Activated naive CD8-positive, alpha-beta T cell treated with anti-CD3 and anti-CD28 coated beads for 36 hours (primary cell): ENCODE measurements at places on chromosomes 6 and 20. TPM values are rescaled to one million over a fixed set of nuclear protein-coding genes. Genes with fewer than 3 reads are reported as not detected.

TREM1 gene
- total RNA-seq = not detected

FAXC gene
- not detected for total RNA-seq

CYB5R4 gene
- total RNA-seq = 32.1 TPM

DEFB132 gene
- not detected for total RNA-seq

CRISP2 gene
- total RNA-seq = not detected

C20orf141 gene
- total RNA-seq = not detected

BCAS4 gene
- total RNA-seq = 28.9 TPM

FOXP4 gene
- total RNA-seq = 11.3 TPM

NHSL1 gene
- 0.76 TPM for total RNA-seq

GGTLC1 gene
- not detected for total RNA-seq

MEI4 gene
- 0.04 TPM for total RNA-seq

DNA sequence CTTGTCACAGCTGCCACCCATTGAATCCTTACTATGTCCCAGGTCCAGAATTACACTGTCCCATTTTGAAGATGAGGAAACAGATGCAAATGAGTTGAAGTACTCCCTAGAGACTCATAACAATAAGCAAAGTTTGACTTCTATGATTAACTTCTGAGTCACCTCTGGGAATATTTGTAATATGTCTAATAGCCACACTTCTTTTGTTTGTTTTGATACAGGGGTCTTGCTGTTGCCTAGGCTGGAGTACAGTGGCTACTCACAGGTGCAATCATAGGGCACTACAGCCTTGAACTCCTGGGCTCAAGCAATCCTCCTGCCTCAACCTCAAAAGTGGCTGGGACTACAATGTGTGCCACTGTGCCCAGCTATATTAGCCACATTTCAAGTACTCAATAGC, 11.4 kb upstream of the SOX12 start:
- DNase-seq = no peak

DNA sequence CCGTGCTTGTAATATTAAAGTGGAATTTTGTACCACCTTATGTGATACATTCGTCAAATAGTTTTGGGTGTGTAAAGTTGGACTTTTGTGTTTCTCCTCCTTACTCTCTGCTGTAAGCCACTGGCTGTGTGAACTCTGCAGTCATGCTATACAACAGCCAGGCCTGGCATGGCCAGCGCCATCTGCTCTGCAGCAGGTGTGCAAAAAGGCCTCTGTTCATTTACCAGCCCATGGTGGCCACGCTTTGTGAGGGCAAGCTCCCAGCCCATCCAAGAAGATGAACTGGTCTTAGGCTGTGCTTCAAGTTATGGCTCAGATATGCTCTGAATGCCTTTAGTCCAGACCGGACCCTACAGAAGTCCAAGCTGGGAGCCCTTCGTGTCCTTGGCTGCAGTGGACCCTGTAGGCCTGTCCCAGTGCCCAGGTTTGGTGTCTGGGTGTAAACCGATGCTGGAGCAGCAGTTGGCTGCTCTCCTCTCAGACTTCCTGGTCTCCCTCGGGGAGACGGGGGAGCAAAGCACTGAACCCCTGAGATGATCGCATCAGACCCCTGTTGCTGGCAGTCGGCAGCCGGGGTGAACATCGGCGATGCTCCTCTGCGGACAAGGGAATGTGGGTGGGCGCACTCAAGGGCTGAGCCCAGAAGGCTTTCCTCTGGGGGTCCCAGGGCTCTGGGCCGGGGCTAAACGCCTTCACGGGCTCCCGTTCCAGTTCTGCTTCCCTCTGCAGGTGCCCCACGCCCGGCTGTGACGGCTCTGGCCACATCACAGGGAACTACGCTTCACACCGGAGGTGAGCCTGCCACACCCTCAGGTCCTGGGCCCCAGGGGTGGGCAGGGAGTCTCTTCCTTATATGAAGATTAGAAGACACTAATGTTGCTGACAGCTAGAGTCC, 28.6 kb upstream of the PCMTD2 start:
- DNase-seq = no peak

- peak; percentile 8 for DNase-seq
Observed at GRCh38 chr6:160750276-160750689, 48.2 kb downstream of the PLG start.

- no peak for DNase-seq
Observed at GRCh38 chr6:34638834-34639736, 57.5 kb downstream of the ILRUN start.

DNA sequence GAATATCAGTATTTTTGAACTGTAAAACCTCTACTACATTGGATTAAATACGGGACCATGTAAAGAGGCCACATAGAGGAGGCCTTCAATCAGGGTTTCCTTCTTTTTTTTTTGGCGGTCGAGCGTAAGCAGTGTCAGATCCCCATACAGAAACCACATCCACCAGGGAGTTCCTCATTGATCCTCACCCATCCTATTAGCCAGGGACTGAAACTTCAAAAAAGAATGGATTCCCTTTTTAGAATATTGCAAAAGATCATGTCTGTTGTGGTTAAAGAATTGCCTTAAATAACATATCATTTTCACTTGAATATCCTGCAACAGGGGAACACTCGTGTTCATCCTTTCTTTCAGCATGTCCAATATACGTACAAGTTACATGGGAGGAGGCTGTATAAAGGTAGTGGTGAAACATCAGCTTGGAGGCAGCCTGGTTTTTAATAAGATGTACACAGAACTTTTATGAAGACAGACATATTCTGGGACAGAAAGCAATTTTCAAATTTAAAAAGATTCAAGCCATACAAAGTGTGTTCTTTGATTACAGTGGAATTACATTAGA, 96.1 kb downstream of the PPP1R14C start:
- DNase-seq = no peak

DNA sequence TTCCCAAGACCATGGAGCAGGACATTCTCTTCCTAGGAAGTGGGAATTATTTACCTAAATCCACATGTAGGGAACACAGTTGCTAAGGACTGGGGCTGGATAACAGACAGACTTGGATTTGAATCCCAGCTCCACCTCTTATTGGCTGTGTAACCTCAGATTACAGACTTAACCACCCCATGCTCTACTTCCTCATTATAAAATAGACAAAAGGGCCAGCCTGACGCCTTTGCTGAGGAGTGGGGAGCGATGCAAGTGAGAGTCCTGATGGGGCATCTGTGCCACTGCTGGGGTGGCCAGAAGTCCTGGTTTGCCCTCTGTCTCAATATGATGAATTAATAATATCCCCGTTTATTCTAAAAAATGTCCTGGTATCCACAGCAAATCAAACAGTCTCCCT, 46.8 kb downstream of the SPATA2 start:
- no peak for DNase-seq

DNA sequence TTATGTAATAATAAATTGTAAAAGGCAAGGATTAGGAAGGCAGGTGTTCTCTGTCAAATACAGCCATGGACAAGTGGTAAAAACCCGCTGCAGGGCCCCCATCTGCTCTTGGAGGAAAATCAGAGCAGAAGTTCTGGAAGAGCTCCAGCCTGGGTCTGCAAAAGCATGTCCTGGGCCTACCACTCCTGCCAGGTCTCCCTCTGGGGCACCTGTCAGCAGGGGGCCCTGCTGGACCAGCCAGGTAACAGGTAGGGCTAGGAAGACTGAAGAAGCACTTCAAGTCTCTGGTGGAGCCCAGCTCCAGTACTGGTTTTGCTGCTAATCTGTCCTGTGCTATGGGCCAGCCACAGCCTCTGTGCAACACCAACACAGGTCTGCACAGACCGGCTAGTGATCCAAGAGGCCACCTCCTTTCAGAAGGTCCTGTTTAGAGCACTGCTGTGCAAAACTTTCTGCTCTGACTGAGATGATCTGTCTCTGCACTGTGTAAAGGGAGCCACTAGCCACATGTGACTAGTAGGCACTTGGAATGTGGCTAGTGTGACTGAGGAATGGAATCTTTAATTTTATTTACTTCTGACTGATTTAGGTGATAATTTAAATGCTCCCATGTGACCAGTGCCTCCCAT, 30.2 kb downstream of the RRBP1 start:
- no peak for DNase-seq

- no peak for DNase-seq
Observed at GRCh38 chr6:15352845-15353244, 107.0 kb downstream of the JARID2 start.

GRCh38 chr6:7172649-7173048, 64.9 kb downstream of the RREB1 start:
- no peak for DNase-seq

- no peak for DNase-seq
Observed at GRCh38 chr6:125524356-125524755, 222.6 kb upstream of the HDDC2 start.

DNA sequence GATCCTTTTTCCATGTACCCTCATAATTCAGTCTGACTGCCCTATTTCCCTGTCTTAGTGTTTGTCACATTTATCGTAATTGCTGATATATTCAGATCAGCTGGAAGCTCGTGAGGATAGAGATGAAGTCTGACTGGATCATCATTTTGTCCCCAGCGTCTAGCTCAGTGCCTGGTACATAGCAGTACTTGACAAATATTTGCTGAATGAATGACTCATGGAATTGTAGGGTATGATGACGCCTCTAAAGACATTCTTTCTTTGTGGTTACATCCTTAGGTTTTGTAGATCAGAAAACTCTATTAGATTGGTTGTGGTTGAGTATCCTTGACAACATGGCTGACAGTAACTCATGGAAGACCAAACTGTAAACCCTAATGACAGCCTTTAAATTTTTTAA, 68.9 kb downstream of the MTHFD1L start:
- DNase-seq = no peak

DNA sequence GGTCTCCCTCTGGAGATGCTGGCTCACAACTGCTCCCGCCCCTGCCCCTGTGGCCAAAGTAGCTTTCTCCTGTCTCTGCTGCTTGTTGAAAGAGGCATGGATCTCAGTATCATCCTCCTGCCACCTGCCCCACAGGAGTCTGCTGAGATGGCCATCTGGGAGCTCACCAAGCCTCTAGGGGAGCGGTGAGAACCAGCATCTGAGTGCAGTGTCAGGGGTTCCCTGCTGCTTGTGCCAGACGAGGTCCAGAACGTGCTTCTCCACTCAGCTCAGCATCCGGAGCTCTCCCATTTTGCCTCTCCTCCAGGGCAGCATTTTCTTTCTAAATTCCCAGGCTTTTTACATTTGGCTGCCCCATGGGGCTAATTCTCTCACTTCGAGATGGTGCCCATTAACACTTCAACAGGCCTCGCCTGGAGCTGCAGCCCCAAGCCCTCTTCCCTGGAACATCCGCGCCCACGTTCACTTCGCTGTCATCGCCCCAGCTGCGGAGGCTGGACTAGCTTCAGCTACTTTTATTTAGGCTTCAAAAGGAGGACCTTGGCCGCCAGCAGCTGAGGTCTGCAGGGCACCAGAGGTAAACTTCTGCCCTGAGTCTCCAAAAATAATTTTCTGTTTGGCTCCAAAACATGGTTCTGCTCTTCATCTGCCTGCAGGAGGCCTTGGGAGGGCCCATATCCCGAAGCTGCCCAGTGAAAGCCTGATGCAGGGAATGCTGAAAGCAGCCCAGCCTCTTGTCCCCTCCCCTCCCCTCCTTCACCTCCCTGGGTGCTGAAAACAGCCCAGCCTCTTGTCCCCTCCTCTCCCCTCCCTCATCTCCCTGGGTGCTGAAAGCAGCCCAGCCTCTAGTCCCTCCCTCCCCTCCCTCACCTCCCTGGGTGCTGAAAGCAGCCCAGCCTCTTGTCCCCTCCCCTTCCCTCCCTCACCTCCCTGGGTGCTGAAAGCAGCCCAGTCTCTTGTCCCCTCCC, 25.2 kb upstream of the MLN start:
- DNase-seq = no peak

GRCh38 chr6:54992789-54993188, 146.2 kb downstream of the FAM83B start:
- no peak for DNase-seq
